ELR (cell line): ENCODE measurements at places on chromosomes 6 and 20.

DNA sequence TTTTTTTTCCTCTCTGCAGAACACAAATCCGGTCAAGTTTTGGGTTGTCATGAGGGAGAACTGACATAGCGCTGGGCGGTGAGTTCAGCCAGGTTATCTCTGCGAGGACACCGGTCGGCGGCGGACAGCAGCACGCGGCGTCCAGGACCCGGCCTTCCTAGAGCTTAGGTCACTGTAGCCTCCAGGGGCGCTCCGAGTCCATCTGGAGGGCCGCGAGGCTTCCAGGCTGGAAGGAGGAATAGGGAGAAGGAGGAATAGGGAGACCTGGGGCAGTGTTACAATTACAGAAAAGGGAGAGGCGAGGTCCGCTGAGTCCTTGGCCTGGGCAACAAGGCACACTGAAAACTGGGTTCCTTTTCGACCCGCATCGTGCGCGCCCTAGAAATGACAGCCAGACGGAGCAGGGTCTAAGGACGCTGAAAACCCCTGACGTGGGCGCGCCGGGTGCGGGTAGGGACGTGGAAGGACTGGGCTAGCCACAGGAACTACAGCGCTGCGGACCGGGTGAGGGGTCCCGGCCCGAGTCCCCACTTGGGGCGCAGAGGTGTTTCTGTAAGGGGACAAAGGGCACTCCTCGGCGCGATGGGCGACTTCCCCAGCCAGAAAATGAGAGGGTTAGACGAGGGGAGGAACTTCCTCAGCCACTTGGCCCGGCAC is 536 bp upstream of the FNDC1 start:
- peak; percentile 58 for DNase-seq

DNA sequence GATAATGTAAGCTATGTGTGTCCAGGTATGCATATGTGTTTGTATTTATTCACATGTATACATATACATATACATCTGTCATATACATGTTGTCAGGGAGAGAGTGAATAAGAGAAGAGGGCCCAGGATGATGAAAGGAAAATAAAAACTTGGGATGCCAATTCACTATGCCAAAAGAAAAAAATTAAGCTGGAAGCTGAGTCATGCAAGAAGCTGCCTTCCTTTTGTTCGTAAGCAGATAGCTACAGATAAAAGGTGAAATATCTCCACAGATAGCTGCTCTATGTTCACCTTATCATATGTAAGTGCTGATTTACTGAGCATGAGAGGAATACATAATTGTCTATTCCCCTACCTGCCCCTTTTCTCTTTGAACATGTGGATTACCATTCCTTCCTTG is 579.9 kb downstream of the EPM2A start:
- DNase-seq: peak; percentile 32

- DNase-seq: no peak
Measured at GRCh38 chr6:127634178-127634577, 57.2 kb downstream of the C6orf58 start.

- DNase-seq: peak; percentile 71
Measured at GRCh38 chr20:63497946-63498935, 642 bp downstream of the EEF1A2 start.

- DNase-seq: peak; percentile 73
Measured at GRCh38 chr20:46715292-46715756, 5.9 kb downstream of the SLC2A10 start.

GRCh38 chr6:84095156-84095555 is 61.6 kb downstream of the MRAP2 start:
- DNase-seq: no peak

DNA sequence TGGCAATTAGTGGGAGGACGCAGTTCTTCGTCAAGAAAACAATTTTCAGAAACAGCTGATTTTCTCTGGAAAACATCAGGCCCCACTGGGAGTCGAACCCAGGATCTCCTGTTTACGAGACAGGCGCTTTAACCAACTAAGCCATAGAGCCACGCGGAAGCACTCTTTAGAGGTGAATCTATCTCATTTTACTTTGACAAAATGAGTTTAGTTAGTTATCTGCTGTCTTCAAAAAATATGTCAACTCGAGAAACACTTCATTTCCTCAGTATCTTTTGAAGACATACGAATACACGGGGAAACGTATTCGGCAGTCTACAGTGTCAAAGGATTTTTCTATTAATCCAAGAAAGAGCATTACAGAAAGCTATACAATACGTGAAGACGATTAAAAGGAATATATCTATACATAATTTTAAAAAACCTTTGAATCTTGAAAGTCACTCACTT is 26.7 kb downstream of the GPX6 start:
- peak; percentile 85 for DNase-seq

GRCh38 chr6:154536999-154537398 is 26.5 kb upstream of the CNKSR3 start:
- no peak for DNase-seq

DNA sequence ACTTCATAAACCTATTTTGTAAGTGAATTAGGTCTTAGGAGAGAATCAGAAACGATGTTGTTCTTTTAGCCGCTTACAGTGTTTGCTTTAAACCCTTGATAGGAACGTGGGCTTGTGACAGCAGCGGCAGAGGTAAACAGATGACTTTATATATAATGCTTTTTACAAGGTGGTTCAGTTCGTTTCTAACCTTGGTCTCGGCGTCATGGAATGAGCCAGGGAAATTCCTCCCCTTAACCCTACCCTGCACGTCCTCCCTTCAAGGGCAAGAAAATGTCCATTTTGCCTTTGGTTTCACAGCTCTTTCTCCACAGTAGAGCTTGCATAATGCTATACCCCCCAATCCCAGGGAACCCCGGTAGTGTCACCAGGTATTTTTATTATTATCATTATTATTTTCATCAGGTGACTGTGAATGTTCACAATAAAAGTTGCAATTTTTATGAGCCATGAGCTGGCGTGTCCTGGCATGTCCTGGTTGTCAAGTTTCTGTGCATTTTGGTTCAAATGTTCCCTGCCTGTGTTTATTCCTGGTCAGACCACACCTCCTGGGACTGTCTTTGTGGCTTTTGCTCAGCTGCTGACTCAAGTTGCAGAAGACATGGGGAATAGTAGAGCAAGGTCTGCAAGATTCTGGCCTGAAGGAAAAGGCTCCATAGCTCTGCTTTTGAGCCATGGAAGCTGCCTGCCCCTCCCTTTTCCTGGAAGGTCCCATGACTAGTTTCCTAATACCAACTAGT is 112.8 kb upstream of the BMP2 start:
- DNase-seq: no peak

DNA sequence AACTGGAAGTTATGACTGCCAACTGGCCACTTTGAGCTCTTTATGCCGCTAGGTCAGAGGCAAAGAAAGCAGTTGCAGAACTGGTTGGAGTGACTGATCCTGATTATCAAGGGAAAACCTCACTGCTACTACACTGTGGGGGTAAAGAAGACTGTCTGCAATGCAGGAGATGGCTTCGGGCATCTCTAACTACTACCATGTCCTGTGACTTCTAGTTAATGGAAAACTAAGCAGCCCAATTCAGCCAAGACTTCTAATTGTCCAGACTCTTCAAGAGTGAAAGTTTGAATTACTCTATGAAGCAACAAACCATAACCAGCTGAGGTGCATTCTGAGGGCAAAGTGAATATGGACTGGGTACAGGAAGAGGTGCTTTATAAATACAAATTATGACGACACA is 773.6 kb upstream of the SLC35B3 start:
- DNase-seq: no peak

- DNase-seq: no peak
Measured at GRCh38 chr20:9441948-9442347, 72.4 kb upstream of the LAMP5 start.

DNA sequence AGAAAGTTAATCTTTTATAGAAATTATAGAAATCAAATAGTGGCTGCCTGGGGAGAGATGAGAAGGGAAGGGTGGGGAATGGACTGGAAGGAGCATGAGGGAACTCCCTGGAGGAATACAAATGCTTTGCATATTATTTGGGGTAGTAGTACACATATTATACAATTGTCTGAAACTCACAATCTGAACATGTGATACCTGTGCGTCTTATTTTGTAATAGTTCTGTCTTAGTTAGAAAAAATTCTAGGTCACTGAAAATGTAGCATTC is 30.7 kb upstream of the SPTLC3 start:
- no peak for DNase-seq

DNA sequence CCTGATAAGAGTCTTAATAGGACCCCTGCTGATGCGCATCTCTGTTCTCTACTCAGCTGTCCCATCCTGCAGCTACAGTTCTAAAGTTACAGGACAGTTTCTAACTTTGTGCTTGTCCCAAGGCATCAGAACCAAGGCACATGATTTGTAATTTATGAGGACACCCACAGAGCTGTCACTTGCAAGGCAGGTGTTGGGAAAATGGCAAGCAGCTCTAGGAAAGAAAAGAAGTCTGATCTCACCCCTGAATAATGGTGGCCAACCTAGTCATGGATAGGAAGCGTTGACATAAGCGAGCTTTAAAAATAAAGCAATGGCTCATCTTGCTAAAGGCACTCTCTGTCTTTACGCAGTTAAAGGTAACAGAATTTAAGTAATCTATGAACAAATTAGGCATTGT is 127.6 kb upstream of the VGLL2 start:
- DNase-seq: no peak

DNA sequence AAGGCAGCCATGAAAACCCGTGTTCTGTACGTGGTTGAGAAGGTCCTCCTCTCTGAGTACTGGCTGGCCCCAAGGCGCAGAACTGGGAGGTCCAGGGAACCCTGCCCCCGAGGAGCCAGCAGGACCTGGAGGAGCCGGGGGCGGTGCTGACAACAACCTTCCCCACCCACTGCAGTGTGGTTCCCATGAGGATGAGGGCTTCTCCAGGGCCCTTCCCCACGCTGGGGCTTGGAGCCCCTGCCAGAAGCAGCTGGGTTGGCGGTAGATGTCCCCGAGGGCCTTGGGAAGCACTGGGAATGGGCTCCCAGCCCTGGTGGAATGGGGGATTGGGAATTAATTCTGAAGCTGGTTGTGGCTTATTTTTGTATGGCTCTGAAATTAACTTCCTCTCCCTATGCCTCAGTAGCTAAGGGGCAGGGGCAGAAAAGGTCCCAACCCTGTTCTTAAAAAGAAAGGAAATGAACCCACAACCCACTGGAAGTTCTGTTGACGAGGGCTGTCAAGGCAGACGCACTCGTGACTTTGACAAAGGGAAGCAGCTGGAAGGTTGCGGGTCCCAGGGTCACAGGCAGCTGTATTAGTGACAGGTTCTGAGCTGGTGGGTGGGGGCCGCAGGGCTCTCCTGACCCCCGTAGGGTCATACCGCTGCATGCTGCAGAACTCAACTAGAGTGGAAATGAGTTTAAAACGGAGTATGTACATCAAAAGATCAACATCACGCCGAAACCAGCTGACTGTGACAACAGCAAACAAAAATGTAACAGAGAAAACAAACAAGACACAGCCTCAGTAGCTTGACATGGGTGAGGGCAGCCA is 13.9 kb upstream of the HELZ2 start:
- no peak for DNase-seq

DNA sequence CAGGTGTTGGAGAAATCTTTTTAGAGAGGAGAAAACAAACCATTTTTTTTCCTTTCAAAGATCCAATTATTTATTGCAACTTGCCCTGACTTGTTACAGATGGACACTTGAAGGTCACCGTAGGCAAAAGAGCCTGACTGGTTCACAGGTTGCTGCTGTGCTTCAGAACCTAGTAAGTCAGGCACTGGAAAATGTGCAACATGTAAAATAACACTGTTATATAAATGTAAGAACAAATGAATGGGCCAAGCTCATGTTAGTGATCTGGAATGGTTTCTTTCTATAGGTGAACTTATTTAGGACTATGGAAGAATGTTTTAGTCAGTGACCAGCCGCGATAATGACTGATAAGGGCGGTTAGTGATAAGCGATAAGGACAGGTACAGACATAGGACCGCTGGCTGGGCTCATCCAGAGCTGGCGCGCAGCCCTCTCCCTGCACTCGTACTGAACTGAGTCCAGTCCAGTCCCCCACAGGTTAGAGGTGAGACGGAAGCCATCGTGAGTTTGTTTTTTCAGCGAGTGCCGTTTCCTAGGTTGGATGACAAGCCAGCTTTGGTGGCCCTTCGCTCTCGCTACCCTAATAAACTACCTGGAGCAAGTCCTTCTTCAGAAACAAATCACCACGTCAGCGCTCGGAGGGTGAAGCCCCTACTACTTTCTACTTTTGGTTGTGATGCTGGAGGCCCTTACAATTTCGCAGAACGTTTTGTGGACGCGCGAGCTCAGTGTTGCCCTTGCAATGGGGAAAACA is 94.4 kb upstream of the PRDM1 start:
- peak; percentile 24 for DNase-seq

- DNase-seq: peak; percentile 76
Measured at GRCh38 chr20:47663354-47664067, 121.8 kb downstream of the SULF2 start.
